ENCODE measurements at places on chromosomes 5 and 9.

GRCh38 chr9:90444609-90445204 lies 197.9 kb downstream of the DIRAS2 start:
- DNase-seq: no peak

GRCh38 chr9:15373881-15374280 lies 48.8 kb upstream of the SNAPC3 start:
- DNase-seq: no peak

GRCh38 chr5:50740832-50741231 lies 74.4 kb downstream of the PARP8 start:
- no peak for DNase-seq

DNA sequence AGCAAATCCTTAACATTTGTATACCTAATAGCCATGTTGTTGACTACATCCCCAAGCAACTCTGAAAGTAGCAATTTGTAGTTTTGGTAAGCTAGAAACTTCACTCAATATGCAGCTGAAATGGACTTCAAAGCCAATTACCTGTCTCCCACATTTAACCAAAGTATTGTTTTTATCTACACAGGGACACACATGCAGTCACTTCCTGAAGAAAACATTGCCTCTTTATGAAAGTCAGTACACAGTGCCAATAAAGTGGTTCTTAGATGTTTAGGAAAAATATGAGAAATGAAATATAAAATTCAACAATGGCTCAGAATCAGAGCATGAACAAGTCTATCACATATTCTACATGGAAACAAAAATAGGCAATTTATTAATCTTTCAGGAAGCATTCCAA lies 49.2 kb downstream of the OXCT1 start:
- DNase-seq: no peak

GRCh38 chr5:16521521-16522483 lies 56.2 kb upstream of the ZNF622 start:
- no peak for DNase-seq

- DNase-seq: no peak
Observed at GRCh38 chr5:92927291-92927778, 653.7 kb downstream of the NR2F1-AS1 start.

GRCh38 chr9:96462541-96462940 lies 12.6 kb downstream of the HABP4 start:
- DNase-seq: no peak

DNA sequence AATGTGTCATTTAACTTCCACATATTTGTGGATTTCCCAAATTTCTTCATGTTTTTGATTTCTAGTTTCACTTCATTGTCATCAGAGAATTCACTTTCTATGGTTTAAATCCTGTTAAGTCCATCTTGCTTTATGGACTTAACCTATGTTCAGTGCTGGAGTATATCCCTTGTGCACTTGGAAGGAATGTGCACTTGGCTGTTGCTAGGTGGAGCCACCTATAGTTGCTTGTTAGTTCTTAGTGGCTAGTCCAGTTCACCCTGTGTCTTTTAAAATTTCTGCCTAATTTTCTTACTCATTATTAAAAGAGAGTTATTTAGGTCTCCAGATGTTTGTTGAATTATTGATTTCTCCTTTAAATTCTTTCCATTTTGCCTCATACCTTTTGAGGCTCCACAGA lies 1472.5 kb upstream of the CDH6 start:
- DNase-seq: no peak

GRCh38 chr5:59207401-59207800 lies 624.5 kb downstream of the RAB3C start:
- no peak for DNase-seq

DNA sequence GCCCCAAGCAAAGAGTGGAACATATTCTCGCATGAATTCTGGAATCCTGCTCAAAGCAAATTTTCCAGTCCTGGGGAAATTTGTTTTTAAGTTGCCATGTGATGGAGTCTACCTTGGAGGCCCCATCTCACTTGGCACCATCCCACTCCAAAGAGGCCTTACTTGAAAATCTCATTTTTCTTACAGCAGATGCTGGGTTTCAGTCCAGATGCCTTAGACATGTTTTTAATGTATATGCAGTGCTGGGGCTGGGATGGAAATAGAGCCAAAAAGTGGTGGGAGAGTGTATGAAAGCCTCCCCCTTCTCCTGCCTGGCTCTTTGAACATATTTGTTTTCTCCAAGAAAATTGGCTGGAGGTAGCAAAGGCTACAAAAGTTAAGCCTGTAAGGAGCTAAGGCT lies 493.7 kb downstream of the ENC1 start:
- no peak for DNase-seq

- DNase-seq: no peak
Observed at GRCh38 chr5:12901696-12902095, 997.5 kb upstream of the CTNND2 start.

DNA sequence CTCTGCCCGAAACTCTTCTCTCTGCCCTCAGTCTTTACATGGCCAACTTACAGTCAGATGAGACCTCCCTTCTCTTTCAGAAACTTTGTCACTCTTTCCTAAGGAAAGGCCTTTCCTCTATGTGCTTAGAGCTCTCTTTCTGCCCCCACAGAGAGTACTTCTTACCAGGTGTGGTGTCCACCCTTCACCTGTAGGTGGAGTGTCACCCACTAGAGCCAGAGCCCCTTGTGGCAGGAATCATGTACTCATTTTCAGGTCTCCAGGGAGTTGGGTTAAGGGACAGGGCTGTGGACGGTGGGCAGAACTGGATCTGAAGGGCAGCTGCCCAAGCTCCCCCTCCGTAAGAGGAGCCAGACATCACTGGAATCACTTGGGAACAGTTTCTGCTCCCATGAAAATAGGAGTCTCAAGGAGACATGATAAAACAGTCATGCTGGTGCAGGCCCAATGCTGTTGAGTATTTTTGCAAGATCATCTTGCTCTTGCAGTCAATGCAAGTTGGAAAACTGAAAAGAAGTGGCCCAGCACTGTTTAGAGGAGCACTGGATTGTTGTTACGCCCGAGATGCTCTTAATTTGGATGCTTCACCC lies 436.7 kb downstream of the ZSWIM6 start:
- DNase-seq: no peak

DNA sequence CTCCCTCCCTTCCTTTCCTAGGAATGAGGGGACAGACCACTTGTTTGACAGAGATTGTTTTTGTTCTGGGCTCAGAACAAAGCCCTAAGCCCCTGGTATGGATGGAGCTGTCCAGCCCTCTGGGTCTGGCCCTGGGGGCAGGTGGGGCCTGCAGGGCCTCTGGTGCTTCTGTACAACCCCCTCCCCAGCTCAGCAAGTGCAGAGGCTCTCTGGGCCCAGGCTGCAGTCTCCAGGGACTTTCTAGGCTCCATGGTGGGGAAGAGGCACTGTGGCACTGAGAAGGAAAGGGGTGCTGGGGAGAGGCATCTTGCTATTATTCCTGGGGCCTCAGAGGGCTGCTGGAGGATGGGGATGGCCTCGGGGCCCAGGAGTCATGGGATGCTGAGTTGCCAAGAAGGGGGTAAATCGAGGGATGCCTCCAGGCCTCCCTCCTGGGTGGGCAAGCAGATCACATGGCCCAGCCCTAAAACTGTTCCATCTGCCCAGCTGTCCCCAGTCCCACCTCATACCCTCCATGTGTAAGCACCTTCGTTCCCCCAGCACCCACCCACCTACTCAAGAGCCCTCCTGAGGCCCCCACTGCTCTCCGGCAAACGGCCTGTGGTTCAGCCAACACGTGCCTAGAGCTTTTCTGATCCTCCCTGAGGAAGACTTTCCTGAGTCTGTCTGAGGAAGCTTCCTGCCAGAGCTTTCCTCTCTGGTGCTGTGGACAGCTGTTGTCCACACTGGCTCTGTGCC lies 225.7 kb downstream of the CACNA1B start:
- DNase-seq: no peak

DNA sequence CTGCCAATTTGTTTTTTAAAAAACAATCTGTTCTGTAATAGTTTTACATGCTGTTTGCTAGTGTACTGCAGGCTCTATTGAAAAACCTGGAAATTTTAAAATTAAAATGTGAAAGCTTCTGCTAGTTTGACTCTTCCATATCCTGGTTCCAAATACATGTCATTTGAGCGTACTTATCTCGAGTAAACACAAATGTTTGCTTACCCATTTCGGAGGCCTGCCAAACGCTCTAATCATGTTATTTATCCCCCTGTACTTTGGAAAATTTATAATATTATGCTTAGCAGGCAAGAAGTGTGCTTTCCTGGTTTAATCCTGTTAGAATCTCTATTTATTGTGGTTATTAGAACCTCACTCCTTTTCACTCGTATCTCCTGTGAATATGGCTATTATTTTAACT lies 476.8 kb upstream of the CYLC2 start:
- no peak for DNase-seq

- DNase-seq: no peak
Observed at GRCh38 chr5:142823126-142823525, 52.9 kb downstream of the ARHGAP26 start.

- DNase-seq: no peak
Observed at GRCh38 chr5:145408048-145408341, 427.1 kb downstream of the PRELID2 start.

DNA sequence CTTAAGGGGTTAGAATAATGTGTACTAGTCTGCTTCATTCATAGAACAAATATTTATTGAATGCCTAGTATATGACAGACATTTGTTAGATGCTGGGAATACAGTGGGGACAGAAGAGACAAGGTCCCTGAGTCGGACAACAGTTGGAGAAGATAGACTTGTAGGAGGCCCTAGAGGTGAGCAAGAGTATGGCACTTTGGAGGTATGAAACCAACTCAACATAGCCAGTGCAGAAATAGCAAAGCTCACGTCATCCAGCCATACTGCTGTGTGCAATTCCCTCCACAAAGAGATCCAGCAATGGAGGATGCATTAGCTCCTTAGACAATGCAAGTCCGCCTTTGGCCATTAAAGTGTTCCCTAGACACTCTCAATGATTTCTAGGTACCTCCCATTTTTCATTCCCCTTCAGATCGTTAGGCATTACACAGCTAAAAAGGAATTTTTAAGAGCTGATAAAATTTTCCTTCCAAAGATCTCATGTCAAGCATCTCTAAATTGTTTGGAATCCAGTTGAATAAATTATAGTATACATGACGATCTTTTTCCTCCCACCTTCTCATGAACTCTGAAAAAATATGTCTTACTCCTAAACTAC lies 1949.6 kb upstream of the WWC1 start:
- DNase-seq: no peak

GRCh38 chr5:143141652-143142051 lies 261.8 kb downstream of the NR3C1 start:
- DNase-seq: no peak

DNA sequence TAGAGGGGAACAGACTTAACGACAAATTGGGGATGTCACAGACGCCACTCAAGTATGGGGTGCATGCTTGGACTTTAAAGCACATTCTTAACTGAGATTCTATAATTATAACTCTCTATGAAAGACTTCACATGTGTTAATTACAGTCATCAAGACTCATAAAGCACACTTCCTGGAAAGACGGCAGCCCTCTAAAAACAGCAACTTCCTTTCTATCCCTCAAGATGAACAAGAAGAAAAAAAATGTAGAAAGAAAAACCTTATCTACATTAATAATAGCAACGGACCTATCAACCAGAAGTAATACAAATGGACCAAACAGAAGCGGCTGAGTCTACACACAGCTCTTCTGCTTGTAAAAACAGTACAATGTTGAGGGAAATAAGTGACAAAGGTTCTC lies 21.2 kb downstream of the GNAQ start:
- DNase-seq: no peak

GRCh38 chr5:168612123-168612522 lies 33.0 kb upstream of the PANK3 start:
- DNase-seq: no peak

DNA sequence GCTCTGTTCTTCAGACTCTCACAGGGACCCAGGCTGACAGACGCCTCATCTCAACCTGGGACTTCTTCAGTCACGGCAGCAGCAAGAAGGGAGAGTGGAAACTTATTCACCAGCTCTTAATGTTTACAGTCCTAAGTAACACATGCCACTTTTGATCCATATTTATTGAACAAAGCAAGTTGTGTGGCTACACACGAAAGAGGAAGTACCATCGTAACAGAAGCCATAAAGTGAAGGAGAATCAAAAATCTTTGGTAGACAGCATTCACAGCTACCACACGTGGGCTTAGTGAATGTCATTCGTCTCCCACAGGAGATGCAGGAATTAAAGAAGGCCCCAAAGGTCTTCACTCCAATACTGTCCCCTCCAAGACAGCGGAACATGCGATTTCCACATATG lies 582.6 kb downstream of the CETN3 start:
- no peak for DNase-seq

DNA sequence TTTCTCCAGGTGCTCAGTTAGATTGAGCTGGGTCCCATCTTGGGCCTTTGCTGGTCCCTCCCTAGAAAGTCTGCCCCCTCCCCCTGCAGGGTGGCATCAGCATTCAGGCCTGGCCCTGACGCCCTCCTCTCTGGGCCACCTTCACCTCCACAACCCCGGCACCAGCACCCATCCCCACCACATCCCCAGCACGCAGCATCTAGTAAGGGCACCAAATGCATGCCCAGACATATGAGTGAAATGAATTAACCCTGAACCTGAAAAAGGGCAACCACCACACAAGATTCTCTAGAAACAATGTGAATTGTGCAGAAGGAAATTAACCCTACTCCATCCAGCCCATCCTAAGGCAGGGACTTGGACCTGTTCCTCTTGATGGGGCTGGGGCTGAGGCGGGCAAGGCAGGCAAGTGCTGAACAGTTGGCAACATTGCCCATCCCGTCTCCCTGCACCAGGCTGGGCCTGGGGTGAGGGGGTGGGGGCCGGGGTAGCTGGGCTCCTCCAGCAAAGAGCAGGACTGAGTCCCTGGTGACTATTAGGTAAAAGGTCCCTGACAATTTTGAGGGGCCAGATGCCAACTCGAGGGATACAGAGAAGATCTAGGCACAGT lies 125.9 kb downstream of the KCNIP1 start:
- DNase-seq: no peak

DNA sequence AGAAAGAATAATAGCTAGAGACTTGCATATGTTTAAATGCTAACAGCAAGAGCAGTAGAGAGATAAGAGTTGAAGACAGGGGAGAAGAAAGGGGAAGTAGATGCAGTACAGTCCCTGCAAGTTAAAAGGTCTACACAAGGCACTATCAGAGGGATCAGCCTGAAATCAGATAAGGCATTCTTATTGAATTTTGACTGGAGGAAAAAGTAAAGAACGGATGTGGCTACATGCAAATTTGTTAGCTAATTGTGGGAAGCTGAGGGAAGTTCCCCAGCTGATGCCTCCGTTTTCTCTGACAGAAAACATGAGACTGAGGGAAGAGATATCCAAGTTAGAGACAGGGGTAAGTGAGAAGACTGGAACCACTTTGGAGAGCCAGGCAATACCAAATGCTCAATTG lies 12.9 kb upstream of the RHOBTB3 start:
- no peak for DNase-seq

GRCh38 chr9:97747201-97747965 lies 50.2 kb upstream of the XPA start:
- DNase-seq: no peak

- DNase-seq: no peak
Observed at GRCh38 chr5:111596705-111597104, 84.4 kb upstream of the STARD4 start.
